ENCODE measurements at places on chromosomes 2 and 18.

GRCh38 chr2:150143087-150143536, 344.4 kb downstream of the RND3 start:
- no peak for DNase-seq

DNA sequence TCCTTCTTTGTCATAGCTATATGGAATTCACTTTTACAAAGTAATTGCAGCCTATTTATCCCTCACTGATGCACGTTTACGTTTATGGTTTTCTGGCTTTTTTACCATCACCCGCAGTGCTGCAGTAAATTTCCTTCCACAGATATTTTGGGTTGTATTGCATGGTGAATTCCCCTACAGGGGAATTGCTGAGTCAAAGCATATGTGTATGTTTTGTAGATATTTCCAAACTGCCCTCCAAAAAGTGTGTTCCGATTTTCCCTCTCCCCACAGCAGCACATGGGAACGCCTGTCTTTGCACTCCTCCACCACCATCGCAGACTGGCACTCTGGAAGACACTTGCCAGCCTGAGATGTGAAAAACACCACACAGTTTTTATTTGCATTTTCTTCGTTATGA, 80.6 kb upstream of the UXS1 start:
- DNase-seq, result no peak

DNA sequence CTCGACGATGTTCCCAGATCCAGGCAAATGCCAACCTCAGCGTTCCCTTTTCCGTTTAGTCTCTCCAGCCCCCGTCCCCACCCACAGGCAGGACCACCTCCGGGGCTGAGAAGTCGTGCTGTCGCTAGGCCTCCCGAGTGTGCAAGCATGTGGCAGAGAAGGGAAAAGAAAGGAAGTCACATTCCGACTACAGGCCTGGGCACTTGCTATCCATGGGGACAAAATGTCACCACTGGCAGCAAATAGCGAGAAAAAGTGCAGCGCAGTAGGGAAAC, 420 bp downstream of the PIGN start:
- no peak for DNase-seq

GRCh38 chr18:22026889-22027288, 142.5 kb upstream of the GATA6 start:
- DNase-seq, result no peak

GRCh38 chr2:232957657-232958090, 55.4 kb downstream of the NGEF start:
- no peak for DNase-seq

DNA sequence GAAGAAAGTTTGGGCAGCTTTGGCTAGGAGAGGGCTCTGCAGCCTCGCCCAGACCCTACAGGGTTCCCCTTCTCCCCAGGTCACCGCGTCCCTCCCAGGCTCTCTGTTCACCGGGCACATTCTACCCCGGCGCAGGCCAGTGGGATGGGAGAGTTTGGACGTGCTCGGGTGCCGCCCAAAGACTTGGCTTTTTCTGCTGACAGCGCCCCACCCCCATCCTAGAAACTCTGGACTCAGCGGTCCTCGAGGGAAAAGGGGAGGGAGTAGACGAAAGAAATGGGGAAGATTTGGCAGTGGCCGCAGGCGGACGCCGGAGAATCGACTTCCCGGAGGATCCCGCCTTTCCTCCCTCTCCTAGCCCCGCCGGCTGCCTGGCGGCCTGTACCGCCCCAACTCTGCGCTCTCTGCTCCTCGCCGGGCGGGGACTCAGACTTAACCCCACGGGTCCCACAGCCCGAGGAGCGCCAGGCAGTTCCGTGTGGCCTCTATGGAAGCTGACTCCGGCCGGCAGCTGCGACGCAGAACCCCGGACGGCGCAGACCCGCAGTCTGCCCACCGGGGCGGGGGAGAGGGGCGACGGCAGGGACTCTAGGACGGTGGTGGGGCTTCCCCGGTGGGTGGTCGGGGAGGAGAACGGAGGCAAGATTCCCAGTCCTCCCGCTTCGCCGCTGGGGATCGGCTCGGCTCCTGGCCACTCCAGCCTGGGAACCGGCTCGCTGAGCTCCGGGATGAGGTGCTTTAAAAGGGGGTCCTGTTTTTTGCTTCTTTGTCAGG, 863 bp upstream of the SIX2 start:
- DNase-seq, result no peak

- DNase-seq, result peak; percentile 69
Measured at GRCh38 chr2:43174368-43174916, 52.0 kb downstream of the ZFP36L2 start.

DNA sequence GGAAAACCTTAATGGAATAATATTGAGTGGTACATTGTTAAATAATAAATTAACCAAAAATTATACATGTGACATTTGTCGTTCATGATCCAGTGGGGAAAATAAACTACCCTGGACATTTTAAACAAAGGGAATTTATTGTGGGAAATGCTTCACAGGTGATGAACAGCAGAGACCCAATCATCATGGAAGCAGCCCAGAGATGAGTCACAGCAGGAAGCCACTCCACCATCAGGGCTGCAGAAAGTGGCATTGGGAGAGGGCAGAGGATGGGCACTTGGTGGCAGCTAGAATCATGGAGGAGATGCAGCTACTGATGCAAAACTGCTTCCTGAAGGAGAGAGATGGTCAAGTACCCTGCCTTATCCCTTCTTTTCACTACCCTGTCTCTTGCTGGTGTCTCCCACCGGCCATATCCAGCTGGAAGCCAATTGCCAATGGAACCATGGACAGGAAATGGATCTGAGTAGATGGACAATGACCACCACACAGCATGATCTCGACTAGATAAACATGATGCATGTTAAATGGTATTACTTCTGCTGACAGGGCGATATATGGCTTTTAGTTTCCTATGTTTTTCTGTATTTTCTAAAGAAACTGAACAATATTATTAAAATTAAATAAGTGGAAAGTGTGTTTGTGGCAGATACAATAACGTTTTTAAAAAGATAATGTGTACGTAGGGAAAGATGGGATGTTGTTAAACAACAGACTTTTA, 139.8 kb downstream of the RPIA start:
- no peak for DNase-seq

DNA sequence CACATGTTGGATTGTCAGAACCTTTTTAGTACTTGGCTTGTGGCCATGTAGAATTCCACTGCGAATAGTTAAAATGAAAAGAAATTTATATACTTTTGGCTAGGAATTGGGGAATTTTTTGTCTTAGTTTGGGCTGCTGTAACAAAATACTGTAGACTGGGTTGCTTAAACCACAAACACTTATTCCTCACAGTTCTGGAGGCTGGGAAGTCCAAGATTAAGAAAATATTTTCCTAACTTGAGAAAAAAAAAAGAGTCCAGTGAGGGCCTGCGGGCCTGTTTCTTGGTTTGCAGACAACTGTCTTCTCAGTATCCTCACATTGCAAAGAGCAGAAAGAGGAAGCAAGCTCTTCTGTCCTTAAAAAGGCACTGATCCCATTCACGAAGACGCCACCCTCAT, 81.9 kb downstream of the CD226 start:
- DNase-seq, result no peak

DNA sequence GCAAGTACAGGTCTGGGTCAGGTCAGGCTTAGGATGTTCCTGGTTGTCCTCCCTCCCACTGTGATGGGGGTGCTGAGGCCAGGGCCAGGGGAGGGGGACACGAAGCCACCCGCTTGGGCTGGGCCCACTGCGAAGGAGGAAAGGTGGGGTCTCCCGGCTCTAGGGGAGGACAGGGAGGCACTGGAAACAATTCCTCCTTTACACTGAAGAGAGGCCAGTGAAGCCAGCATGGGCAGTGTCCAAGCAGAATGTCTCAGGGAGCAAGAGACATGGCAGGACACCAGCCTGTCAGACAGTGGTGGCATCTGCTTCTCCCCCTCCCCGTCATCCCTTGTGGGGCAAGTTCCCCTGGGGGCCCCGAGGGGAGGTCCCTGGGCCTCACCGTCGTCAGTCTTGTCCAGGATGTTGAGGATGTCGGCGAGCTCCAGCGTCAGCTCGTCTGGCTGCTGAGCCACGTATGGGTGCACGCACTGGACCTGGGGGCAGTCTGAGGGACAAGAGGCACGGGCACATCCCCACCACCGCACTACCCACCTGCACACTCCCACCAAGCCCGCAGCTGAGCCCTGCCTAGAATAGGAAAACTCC, 10.8 kb downstream of the SNORC start:
- DNase-seq, result no peak

Measured in activated T-helper 1 cell treated with anti-CD3 and anti-CD28 coated beads, Interleukin-2, amount 50 U/mL, for 16 hours (primary cell).